ENCODE measurements at places on chromosomes 11 and 22.

GRCh38 chr22:32695451-32695891 lies 106.0 kb upstream of the TIMP3 start:
- no peak for DNase-seq

DNA sequence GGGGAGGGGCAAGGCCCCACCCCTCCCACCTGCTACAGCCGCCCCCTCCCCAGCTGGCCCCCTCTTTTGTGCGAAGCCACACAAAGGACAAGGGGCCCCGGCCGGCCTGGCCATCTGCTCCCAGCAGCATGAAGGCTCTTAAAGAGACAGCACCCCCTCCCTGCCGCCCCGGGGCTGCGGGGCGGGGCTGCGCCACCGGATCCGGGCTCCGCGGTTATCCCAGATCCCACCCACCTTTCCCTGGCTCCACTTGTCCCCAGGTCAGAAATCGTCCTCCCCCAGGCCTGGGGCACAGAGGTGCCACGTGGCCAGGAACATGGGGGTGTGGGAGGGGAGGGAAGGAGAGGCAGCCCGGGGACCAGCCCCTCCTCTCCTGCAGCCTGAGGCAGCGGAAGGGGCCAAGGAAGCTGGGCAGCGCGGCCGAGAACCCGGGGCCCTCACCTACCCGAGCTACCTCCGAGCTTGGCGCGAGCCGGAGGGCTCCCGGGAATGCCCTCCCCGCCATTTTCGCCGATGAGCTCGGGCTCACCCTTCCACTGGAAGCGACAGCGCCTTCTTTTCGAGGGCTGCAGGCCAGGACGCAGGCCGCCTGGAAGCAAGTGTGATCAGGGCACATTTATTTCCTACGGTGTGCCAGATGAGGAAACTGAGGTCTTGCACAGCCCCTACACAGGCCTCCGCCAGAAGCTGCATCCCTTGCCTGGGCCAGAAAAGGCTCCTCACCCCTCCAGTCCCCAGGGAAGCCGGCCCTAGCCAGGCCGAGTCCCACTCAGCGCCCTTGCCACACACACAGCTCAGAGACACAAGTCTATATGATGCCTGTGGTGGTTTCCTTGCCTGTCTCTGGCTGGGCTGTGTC lies 2.5 kb upstream of the RCOR2 start:
- DNase-seq, result no peak

DNA sequence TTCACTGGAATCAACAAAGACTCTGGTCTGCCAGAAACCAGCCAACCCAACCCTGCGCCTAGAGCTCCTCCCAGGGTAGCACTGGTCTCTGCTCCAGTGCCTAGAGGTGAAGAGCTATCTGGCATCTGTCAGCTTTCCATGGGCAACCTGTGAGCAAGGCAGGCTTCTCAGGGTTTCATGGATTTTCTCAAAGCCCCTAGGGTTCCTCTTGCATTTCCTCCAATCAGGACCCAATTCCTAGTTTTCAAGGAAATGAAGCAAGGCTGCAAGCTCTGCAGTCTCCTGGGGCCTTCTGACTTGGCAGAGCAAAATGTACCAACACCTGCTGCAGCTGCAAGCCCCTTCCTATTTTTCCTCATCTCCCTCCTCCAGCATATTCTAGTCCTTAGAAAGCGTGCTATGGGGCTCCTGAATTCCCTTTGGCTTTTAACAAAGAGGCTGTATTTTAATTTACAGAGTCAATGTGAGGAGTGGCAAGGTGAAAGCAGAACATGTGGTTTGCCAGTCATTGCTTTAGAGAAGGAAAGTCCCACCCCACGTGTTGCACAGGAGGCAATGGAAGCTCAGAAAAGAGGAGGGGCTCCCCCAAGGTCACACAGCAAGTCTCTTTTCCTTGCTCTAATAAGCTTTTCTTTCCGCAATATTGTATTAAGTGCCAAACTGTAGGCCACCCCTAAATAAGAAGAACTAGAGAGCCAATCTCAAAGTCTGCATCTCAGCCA lies 33.0 kb upstream of the RIC3 start:
- DNase-seq, result no peak

DNA sequence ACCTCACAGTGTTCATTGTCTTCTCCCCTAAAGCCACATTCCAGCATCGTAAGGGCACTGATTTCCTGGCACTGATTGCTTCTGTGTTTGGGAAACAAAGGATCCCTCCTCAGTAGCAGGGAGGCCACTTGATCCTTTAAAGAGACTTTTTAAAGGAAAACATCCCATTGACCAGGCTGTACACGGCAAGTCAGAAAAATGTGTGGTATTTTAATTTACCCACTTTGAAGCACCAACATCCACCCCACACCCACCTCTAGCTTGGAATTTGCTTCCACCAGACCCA lies 364.9 kb downstream of the SHANK2 start:
- DNase-seq, result no peak

DNA sequence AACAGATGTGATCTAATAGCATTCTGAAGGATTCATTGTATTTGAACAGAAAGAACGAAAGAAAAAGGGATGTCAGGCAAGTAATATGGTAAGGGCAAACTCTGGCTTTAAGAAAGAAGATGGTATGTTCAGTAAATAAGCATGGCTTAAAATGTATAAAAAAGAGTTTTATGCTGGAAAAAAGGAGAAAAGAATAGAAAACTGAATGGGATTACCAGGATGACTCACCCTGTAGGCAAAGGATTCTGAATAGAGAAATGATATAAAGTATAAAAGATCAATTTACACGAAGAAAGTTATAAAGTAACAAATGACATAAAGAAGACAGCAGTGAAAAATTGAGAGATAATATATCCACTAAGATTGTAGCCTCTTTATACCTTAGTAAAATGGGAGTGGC lies 4.5 kb downstream of the CCDC82 start:
- DNase-seq, result no peak

DNA sequence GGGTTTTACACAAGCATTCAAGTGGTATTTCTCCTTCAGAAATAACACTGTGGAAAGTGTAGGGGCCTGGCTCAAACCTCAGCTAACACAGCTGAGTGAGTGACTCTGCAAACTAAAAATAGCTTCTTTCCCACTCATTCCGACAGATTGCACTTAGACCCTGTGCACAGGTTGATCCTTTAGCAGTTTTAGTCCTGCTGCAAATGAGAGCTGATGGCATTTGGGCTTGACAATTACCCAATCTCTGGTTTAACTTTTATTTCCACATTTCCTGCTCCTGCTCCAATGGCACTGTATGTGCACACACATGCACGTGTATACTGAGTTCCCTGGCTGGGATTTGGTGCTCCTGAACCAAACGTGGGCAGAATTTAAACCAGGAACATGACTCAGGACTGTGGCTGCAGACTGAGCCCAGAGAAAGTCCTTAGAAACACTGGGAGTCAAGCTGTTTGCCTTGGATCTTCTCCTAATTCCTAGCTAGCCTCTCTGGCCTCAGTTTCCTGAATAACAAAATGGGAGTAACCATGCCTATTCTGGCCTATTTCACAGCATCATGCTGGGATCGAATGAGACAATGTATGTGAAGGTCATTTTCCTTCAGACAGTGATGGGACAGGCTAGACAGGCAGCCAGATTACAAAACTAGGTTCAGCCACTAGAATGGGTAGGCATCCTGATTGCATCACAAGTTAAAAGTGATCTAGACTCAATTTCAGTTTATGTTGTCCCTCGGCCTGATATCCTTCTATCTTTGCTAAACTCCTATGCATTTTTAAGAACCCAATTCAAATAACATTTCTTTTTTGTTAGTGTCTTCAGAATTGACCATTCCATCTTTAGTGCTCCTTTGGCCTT lies 58.2 kb downstream of the SERGEF start:
- no peak for DNase-seq

GRCh38 chr11:58152781-58153180 lies 27.5 kb upstream of the OR9I1 start:
- DNase-seq, result no peak

DNA sequence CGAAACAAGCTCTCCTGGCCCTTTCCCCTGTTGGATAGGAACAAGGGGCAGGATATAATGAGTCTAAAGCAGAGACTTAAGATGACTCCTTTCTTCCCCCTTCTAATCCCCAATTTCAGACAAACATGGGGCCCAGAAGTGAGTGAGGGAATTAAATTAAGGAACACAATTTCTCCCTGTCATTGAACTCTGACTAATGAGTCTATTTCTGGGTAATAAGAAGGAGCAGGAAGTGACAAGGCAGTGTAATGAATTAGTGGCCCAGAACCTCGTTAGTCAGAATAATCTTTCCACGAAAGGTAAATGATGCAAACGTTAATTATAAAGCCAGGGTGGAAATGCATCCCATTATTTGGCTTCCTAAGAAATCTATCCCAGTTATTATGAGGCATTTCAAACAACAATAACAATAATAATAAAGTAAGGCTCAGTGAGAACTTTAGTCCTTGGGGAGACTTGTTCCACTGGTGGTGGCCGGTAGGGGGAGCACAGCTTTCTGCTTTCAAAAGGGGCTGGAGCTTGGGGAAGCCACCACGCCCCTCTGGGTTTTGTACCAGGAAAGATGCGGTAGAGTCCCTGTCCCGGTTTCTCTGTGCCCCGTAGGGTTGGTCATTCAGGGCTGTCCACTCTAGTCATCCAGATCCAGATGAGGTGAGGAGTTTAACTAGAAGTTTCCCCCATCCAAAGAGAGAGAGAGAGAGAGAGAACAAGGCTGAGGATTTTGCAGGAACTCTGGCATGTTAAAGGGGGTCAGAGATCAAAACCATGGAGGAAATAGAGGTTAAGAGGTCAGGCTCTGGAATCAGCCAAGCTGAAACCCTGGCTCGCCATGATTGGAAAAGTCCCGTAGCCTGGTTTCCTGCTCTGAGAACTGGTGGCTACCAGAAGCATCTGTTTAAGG lies 298.3 kb downstream of the NTM start:
- no peak for DNase-seq

GRCh38 chr22:45969414-45969799 lies 7.6 kb downstream of the WNT7B start:
- DNase-seq, result no peak

DNA sequence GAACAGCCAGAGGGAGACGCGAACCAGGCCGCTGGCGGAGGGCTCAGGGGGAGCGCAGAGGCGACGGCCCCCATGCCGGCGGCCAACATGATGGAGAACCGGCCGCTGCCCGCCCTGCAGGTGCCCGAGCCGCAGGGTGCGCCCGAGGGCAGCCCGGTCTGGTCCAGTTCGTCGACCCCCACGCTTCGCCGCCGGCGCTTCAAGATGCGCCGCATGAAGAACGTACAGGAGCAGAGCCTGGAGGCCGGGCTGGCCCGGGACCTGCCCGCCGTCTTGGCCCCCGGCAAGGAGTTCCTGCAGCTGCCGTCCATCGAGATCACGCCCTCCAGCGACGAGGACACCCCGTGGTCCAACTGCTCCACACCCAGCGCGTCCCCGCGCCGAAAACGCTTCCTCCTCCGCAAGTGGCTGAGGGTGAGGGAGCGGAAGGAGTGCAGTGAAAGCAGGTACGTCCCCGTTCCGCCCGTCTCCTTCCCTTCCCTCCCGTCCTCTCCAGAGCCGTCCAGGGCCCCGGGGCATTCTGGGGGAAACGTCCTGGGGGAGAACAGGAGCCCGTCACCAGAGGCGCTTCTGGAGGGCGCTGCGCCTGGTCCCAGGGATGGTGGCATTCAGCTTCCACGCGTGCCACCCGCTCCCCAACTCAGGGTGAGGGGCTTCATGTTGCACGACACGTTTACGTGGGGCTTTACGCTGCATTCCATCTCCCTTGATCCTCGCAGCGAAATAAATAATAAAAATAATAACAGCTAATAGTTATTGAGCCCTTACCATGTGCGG lies 840 bp downstream of the GRAMD1B start:
- DNase-seq, result no peak

- DNase-seq, result no peak
Observed at GRCh38 chr11:130404727-130405126, 23.7 kb downstream of the ADAMTS8 start.

GRCh38 chr11:57502870-57503269 lies 12.6 kb downstream of the SLC43A1 start:
- peak; percentile 94 for DNase-seq

DNA sequence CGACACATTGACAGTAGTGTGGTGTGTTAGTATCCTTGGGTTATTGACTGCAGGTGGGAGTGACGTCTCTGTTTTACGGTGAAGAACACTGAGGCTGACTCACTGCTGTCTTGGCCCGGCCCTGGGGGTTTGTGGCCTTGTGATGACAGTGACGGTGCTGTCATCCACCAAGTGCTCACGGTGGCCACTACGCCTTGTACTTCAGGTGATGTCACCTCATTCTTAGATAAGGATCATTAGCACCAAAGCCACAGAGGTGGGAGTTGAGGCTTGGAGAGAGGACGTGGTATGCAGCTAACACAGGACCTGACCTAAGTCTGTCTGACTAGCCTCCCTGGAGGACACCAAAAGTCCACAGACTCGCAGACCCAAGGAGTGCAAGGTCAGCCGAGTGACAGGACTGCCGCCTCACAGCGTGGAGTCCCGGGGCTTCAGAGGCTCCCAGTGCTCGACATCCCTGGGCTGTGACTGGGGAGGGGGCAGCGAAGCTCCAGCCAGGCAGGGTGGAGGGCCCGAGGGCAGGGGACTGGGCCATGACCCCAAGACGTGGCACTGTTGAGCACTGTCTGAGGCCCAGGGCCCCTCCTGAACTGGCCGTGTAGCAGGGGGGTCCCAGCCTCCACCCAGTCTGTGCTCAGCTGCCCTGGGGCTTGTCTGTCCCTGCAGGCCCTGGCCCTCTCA lies 56.5 kb downstream of the NAT10 start:
- no peak for DNase-seq

- no peak for DNase-seq
Observed at GRCh38 chr11:36314434-36314767, 18.3 kb downstream of the PRR5L start.

GRCh38 chr22:21640810-21641209 lies 1.3 kb upstream of the SDF2L1 start:
- no peak for DNase-seq

DNA sequence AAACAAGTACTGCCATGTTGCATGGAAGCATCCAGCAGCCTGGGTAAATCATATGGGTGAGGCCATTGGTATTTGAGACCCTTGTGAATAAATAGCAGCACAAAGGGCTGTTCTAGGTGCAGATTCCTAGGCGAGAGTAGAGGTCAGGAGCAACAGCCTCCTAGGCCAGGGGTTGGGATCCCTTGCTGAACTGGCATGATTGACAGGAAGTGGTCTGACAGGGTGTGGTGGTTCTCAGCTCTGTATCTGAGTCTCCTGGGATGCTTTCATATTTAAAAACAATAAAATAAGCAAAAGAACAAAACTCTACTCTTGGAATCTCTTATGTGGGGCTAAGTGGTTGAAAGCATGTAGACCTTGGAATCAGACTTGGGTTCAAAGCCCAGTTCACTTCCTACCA lies 35.8 kb downstream of the INSC start:
- no peak for DNase-seq

DNA sequence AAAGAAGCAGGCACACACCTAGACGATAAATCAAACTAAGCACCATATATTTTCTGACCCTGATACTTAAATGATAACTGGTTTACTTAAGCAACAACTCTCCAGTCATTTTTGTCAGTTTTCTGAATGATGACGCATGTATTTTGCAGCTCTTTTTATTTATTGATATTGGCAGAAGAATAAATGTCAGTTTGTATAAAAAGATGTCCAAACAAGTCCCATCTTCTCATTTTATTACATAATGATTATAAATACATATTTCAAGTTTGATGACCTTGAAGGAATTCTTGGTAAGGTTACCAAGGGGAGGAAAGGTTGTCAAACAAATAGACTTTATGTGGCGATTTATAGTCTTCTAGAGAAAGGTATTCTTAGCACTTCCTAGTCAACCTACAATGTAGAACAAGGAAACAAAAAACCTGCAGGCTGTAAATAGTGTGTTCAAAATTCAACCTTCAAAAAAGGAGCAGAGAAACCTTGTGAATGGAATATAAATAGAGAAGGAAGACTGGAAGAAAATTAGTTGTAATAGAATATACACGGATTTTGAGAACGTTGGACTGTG lies 190.7 kb downstream of the JRKL start:
- peak; percentile 74 for DNase-seq

- no peak for DNase-seq
Observed at GRCh38 chr11:121465709-121466062, 12.9 kb upstream of the SORL1-AS1 start.

Data from LNCaP clone FGC (cell line).